Activated naive CD8-positive, alpha-beta T cell treated with anti-CD3 and anti-CD28 coated beads, Interleukin-2, amount 50 U/mL, for 16 hours (primary cell): ENCODE measurements at places on chromosomes 6 and 20.

DNA sequence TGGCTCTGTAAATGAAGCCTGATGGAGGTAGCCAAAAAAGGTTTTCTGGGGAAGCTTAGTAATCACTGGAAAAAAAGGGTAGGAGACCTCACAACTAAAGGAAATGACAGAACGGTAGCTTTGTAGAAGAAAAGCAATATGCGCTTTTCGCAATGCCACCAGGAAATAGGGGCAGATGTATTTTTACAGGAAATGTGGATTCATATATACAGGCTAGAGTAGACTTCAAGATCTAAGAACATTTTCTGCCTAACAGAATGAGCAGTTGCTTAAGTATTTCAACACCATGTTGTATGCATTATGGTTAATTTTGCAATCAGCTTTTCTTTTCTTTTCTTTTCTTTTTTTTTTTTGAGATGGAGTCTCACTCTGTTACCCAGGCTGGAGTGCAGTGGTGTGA is 219.6 kb downstream of the CD83 start:
- DNase-seq: no peak

- no peak for DNase-seq
Observed at GRCh38 chr6:115524821-115525220, 535.9 kb downstream of the FRK start.

- DNase-seq: no peak
Observed at GRCh38 chr20:6164421-6165341, 41.9 kb upstream of the FERMT1 start.

DNA sequence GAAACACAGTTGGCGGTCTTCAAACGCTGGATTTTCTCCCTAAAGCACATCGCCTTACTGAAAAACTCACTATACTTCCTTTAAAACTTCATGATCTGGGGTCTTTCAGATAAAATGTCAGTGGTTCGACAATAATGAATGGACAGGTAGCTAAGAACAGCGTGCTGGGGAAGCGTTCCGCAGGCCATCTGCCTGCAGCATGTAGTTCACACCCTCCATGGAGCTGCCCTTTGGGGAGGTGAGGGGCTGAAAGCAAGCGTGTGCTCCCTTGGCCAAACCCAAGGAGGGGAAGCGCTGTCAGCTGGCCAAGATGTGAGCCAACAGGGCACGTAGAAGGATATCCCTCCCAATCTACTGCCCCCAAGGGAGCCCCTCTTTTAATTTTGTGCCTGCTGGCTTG is 20.8 kb downstream of the MYLK4 start:
- no peak for DNase-seq

DNA sequence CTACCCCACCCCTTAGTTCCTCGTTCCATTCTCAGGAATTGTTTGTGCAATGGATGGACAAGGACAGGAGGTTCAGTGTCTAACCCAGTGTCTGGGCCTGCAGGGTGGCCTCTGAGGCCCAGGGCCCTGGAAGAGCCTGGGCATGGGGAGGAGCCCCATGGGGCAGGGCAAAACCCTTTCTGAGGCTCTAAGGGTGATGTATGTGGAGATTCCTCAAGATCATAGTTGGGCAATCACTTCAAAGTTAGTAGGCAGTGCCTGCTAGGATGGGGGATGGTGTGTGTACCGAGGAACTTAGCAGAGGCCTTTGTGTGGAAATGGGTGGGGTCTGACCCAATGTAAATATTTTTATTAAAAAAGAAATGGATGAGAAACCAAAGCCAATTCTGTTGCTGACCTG is 6.7 kb upstream of the C2 start:
- no peak for DNase-seq

DNA sequence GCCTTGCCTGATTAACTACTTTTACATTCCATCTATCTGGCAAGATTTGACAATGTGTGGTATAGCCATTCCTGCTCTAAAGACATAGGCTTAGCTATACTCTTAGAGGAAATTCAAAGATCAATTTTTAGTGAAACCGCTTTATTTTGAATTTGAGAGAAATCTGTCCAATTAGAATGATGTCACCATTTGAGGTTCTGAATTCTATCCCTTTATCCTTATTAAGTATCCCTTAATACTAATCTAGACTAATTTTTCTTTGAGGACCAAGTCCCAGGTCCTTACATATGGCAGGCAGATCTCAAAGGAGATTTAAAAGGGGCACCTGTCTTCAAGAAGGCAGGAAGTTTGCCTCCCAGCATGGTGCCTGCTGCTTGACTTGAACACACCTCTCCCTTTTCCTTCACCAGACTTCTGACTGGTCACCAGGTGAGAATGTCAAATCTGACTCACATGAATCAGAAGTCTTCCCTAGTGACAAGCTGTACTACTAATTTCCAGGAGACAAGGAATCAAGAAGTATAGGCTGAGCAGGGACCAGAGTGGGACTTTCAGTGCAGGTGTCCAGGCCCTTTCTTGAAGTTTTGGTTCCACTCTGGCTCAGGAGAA is 15.0 kb upstream of the MRAP2 start:
- no peak for DNase-seq

- no peak for DNase-seq
Observed at GRCh38 chr20:3580412-3580811, 82.8 kb downstream of the GFRA4 start.

GRCh38 chr20:2991532-2991931 is 51.9 kb upstream of the GNRH2 start:
- DNase-seq: no peak

- no peak for DNase-seq
Observed at GRCh38 chr6:72715119-72715518, 93.3 kb downstream of the KCNQ5 start.

- no peak for DNase-seq
Observed at GRCh38 chr6:155221086-155221485, 42.7 kb upstream of the CLDN20 start.

- DNase-seq: no peak
Observed at GRCh38 chr20:49256261-49256660, 21.6 kb downstream of the ZNFX1 start.

- DNase-seq: no peak
Observed at GRCh38 chr6:26432627-26433201, 7.6 kb upstream of the BTN3A3 start.

DNA sequence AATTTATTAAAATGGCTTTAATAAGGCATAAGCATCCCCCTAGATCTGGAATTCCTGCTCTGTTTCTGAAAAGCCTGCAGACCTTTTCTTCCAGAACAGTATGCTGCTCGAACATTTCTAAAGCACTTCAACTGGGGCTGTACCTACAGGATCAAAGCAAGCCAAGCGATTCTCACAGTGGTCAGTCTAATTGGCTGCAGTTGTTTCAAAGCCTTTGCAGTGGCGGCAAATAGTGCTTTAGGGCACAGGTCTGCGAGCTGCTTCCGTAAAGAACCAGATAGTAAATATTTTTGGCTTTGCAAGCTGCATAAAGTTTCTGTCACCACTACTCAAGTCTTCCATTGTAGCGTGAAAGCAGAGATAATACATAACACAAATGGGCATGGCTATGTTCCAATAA is 88.9 kb upstream of the FBXL4 start:
- DNase-seq: no peak

DNA sequence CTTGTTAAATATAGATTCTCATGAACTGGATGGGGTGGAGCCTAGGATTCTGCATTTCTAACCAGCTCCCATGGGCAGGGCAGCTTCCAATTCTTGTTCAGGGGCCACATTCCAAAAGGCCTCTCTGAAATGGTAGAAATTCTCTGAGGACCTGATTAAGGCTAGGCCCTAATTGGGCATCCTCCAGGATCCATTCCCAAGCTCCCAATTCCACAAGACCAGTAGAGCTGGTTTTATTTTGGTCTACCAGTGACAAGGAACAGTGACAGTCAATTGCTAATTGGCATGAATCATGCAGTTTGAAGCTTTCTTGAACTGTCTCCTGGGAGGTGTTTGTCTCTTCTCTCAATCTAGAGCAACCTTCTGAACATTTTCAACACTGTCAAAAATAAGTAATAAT is 3.0 kb downstream of the THBD start:
- DNase-seq: no peak

GRCh38 chr20:49821870-49822331 is 9.3 kb downstream of the SLC9A8 start:
- no peak for DNase-seq

DNA sequence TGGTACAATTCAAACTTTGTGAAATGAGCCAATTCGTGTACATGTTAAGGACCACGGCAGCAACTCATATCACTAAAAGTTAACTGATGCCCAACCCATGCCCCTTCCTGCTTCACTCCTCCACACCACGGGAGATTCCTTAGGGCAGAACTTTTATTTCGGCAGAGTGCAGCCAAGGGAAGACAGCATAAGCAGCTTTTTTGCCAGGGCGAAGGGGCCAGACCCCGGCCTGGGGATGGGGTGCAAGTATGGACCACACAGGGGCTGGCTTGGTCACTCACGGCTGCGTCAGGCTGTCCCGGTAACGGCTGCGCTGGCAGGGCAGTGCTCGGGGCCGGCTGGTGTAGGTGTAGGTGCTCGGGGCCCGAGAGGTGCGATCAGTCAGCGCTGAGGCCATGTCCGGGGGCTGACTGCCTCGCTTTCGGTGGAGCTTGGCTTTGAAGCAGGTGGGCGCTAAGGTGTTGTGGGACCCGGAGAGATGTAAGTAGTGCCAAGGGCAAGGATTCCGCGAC is 792 bp downstream of the RSPH3 start:
- no peak for DNase-seq

DNA sequence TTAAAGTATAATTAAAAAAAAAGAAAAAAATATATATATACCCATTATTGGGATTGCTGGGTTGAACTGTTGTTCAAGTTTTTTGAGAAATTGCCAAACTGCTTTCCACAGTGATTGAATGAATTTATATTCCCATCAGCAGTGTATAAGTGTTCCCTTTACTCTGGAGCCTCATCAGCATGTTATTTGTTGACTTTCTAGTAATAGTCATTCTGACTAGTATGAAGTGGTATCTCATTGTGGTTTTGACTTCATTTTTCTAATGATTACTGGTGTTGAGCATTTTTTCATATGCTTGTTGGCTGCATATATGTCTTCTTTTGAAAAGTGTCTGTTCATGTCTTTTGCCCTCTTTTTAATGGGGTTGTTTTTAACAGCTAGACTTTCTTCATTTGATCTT is 1260.8 kb upstream of the GJE1 start:
- DNase-seq: no peak

- DNase-seq: no peak
Observed at GRCh38 chr20:42276718-42277602, 658.8 kb upstream of the CHD6 start.

DNA sequence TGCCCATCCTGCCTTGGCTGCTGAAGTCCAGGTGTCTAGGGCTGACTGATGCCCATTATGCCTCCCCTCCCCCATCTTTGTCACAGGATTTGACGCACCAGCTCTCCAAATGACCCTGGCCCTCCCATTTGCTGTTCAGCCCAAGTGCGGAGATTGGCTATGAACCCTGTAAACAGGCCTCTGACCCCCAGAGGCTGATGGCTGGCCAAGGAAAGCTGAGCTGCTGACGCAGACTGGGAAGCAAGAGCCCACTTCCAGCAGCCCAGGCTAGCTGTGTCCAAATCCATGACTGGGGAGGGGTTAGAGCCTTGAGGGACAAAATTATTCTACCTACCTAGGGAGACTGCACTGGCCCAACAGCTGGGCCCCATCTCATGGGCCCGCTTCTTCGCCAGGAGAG is 797 bp upstream of the GNRH2 start:
- no peak for DNase-seq

DNA sequence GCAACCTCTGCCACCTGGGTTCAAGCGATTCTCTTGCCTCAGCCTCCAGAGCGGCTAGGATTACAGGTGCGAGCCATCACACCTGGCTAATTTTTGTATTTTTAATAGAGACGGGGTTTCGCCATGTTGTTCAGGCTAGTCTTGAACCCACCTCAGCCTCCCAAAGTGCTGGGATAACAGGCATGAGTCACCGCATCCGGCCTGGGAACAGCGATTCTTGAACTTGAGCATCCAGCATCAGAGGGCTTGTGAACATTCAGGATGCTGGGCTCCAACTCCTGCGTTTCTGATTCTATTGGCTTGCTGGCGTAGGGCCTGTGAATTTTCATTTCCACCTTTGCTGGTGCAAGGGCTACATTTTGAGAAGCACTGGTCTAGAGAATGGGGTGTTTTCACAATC is 24.5 kb upstream of the PIM1 start:
- DNase-seq: no peak

GRCh38 chr6:45272626-45273025 is 55.5 kb upstream of the RUNX2 start:
- DNase-seq: no peak

GRCh38 chr20:12570371-12570770 is 438.4 kb upstream of the SPTLC3 start:
- DNase-seq: no peak

DNA sequence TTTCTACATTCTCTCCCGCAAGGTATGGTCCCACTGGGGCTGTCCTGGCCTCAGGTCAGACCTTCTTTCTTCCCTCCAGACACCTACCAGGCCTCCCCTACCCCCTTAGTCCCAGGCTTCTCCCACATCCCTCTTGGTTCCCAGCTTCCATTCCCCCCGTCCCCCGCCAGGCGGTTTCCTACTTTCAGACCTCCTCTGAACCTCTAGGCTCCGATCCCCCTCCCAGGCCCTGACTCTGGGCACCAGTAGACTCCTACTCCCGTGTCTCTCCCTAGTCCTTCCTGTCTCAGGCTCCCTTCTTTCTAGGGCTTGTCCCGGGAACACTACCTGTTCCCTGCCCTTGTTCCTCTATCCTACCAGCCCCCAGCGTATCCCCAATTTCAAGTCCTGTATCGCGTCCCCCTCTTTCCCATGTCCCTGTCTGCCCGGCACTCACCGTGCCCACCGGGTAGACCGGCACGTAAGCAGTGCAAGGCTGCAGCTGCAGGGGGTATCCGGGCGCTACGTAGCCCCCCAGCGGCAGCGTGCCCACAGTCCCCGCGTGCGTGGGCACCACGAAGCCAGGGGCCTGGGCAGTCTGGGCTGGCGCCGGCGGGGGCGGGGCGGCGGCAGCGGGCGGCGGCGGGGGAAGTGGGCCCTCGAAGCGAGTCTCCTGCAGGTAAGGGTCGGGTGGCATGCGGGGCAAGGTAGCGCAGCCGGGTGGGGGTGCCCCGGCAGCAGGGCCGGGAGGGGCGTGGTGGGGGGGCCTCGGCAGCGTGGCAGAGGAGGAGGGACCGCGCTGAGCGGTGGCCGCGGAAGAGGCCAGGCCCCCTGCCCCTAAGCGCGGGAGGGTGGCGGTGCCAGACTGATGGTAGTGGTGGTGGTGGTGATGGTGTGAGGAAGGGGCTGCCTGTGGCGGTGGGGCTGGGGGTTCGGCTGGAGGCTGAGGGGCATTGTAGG is 1.5 kb downstream of the PRRT1 start:
- DNase-seq: no peak

DNA sequence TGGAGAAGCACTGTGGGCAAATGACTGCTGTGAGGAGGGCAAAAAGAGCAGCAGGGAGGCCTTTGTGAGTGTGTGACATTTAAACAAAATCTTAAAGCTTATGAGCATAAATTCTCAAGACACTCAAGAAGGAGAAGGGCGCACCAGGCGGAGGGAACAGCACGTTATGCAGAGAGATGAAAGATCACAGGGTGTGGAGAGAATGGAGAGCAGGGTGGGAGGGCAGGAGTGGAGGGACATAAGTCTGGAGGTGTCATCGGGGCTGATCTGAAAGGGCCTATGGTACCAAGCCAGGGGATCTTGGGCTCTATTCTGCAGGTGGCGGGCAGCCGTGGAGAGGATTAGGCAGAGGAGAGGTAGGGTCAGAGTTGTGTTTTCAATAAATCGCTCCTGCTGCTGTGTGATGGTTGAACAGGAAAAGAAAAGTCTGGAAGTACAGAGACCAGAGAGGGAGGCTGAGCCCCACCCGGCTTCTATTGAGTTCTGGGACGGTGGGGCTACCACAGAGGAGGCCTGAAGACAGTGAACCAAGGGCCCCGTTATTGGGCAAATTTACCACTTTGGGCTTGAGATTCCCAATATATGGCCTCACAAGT is 24.3 kb upstream of the DLGAP4 start:
- DNase-seq: no peak
